ENCODE measurements at places on chromosomes 1 and 21.

DNA sequence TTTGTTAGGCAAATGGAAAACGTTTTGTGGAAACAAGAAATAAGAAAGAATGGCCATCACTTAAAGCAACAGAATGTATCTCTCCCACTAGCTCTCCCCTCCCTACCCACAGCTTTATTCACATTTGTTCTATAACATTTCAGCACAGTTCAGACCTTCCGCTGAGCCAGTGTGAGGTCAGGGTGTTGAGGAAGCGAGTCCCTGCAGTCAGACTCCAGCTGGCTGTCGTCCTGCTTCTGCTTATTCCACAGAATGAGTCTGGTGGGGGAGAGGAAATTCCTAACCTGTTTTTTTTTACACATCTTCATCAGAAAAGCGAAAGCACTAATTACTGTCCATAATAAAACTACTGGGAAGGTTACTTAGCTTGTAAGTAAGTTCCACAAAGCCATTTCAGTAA is 39.0 kb downstream of the MRPL39 start:
- peak; percentile 46 for DNase-seq

GRCh38 chr1:231632119-231632518 is 5.5 kb downstream of the DISC1 start:
- DNase-seq: no peak

DNA sequence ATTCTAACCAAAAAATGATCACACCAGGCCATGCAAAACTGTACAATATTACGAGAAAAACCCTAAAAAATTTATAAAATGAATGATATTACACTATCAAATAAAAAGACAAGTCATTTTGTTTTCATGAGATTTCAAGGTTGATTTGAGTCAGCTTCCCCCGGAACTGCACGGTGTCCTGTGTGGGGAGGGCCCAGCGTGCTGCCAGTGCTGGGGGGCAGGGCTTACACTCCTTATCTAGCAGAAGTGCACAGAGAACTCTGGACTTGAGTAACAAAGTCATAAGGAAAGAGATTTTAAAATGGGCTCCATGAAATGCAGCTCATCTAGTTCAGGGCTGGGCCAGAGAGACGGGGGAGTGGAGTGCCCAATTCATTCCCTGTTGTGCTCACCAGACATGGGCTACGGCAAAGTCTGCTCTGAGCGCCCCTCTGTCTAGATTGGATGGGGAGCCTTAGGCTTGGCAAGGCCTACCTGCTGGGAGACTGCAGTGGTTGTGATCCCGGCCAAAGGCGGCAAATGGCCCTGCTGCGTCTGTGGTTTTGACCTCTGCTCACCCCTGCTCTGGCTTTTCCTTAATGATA is 50.1 kb downstream of the COQ8A start:
- no peak for DNase-seq

DNA sequence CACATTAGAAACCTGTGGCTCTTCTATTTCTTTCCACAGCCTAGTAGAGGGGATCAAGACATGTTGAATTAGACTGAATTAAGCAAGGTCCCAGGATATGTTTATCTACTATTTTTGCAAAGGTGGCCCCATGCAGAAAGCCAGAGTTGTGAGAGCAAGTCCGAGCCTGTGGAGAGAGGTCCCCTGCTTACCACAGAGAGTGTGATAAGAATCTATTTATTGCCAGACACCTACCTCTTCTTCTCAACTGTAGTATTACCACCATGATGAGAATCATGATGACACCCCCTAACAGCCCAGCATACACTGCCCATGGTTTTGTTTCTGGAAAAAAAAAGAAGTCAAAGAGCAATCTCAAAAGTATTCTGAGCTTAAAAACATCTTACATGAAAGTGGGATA is 23.0 kb downstream of the SLAMF1 start:
- DNase-seq: peak; percentile 47

GRCh38 chr21:17578876-17579275 is 33.8 kb downstream of the BTG3 start:
- no peak for DNase-seq

- no peak for DNase-seq
Observed at GRCh38 chr1:15029786-15030185, 123.8 kb upstream of the TMEM51 start.

- DNase-seq: no peak
Observed at GRCh38 chr1:187262731-187263130, 434.0 kb downstream of the PLA2G4A start.

DNA sequence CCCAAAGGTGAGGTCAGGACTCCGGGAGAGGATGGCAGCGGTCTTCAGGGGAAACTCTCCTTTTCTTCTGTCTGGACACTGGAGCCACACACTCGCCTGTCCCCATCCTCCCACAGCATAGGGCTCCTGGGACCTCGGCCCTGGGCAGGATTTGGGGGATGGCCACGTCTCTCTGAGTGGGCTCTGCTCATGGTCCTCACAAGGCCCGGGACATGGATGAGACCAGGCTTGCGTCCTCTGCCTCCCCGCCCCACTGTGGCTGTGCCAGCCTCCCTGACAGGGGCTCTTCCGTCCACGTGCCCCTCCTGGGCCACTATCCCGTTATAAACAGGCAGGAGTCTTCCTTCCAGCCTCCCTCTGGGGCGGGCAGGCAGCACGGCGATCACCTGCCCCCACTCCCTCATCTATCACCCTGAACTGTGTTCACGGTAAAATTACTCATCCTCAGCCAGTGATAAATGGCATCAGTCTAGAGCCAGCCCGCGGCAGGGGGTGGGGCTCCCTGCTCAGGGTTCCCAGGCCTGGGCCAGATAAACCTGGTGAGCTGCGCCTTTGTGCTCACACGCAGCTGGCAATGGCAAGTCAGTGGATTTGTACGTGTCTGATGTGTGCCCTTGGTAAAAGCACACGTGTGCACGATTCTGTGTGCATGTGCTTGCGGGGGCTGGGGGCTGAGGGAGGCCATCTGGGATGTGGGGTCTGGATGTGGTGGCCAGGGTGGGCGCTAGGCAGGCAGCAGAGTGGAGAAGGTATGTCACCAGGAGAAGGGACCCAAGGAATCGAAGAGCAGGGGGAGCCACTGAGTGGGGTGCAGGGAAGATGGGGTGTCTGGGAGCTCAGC is 12.6 kb upstream of the SAMD11 start:
- no peak for DNase-seq

Measured in CD4-positive, alpha-beta T cell treated with Interferon alpha-2 for 1 hour (primary cell).